ENCODE measurements at places on chromosomes 1 and 21. TPM values are rescaled to one million over a fixed set of nuclear protein-coding genes. Genes with fewer than 3 reads are reported as not detected.

The ARHGEF16 gene
- total RNA-seq, result 0.15 TPM

The RGS16 gene
- not detected for total RNA-seq

The TRIM67 gene
- total RNA-seq, result not detected

The C1orf198 gene
- 16.2 TPM for total RNA-seq

Data from bronchus fibroblast of lung (primary cell).